ENCODE measurements at places on chromosomes 2 and 18.
A peak's percentile ranks its signal among the peaks of the same experiment; 100 is the strongest.

- no peak for DNase-seq
Measured at GRCh38 chr2:144858211-144858610, 338.3 kb upstream of the ZEB2 start.

GRCh38 chr2:222751821-222752719 lies 80.6 kb downstream of the MOGAT1 start:
- peak; percentile 55 for DNase-seq

DNA sequence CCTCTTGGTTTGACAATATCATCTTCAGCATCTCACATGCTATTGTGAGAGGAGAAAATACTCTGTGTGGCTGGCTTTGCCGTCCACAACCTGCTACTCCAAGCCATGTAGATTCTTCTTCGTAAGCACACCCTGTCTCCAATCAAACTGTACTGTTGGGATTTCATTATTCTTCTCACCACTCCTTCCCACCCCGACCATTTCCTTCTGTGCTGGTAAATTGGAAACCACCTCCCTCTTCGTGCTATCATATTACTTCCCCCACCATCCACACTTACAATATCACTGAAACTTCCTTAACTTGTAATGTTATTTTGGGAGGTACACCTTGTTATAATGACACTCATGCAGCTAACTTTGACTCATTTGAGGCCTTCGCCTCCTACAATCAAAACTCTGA lies 3.2 kb upstream of the AGXT start:
- DNase-seq: no peak

DNA sequence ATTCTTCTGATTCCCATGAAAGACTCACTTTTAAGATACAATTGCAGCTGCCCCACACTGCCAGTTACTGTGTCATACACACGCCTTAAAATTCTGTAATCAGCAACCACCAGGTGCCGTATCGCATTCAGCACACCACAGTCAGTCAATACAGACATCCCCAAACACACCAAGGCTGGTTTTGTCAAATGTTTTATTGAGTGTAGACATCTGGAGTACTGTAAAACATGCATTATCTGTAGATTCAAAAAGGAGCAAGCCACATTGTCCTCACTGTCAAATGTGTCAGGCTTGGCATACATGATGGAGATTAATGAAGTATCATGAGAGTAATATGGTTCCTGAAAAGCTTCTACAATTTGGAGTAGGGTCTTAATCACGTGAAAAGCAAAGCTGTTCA lies 109.7 kb upstream of the SP3 start:
- DNase-seq: no peak

DNA sequence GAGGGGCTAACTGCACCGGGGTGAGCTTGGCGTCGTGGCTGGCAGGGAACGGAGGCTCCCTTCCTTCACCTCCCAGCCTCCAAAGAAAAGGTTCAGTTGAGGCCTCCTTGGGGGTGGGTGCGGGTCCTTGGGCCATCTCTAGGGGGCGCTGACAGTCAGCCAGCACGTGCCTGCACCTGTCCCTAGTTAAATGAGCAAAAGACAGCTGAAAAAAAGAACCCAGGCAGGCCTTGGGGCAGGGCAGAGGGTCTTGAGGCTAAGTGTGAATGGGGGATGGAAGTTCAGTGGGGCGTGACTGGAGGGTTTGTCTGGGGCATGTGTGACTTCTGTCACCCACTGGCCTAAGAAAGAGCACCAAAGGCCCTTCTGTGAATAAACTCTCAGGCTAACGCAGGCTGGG lies 56.4 kb downstream of the ZFP36L2 start:
- DNase-seq: peak; percentile 73

- peak; percentile 97 for DNase-seq
Measured at GRCh38 chr2:110748489-110748867, 16.1 kb downstream of the ACOXL start.

- no peak for DNase-seq
Measured at GRCh38 chr18:79283131-79283810, 112.5 kb upstream of the NFATC1 start.

DNA sequence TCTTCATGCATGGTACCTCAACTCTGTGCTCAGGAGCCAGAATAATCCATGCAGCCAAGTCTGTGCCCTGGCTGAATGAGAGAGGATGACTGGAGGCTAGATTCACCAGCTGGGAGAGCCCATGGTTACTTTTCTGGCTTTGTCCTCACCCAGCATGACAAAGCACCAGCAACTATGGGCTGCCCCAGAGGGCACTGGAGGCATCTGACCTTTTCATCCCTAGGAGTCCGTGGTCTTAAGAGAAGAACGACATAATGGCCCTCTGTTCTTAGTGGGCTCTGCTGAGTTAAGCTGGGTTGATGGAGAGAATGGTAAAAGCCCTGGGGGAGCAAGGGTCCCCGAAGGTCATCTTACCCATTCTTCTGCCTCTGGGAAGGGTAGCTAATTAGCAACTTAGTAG lies 54.6 kb upstream of the TNP1 start:
- DNase-seq: no peak

GRCh38 chr2:230589025-230589424 lies 123.6 kb upstream of the CAB39 start:
- DNase-seq: no peak

DNA sequence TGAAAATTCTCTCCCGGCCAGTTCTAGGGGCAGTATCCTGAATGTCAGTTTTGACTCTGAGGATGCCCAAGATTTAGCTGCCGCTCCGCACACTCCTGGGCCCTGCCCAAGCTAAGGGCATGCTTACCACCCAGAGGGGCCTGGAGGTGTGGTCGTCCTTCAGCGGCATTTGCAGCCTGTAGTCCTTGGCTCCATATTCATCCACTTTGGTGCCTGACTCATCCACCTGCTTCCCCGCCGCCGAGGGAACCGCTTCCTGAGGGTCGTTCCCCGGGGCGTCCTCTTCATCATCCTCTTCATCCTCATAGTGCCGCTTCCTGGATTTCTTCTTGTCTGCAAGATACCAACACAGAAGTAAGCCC lies 577 bp downstream of the ERCC3 start:
- DNase-seq: peak; percentile 30

- no peak for DNase-seq
Measured at GRCh38 chr2:64324746-64325410, 129.1 kb upstream of the LGALSL start.

DNA sequence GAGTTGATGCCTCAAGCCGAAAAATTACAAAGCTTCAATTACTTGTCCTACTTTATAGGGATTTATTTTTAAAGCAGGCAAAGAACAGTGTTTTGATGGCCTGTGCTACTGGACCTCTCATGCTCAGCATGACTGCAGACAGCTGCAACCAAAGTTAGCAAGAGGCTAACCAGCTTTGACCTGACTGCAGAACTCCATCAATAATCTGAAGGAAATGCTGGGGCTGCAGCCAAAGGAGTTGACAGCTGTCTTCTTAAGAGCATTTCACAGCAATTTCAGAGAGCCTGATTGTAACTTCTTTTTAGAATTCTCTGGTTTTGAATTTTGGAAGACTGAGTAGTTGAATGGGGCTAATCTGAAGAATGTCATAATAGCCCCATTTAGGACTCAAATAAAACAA lies 46.5 kb upstream of the SESTD1 start:
- DNase-seq: no peak

- no peak for DNase-seq
Measured at GRCh38 chr2:230162981-230163380, 56.8 kb downstream of the SP110 start.

- no peak for DNase-seq
Measured at GRCh38 chr2:120229341-120229740, 6.1 kb upstream of the TMEM185B start.

DNA sequence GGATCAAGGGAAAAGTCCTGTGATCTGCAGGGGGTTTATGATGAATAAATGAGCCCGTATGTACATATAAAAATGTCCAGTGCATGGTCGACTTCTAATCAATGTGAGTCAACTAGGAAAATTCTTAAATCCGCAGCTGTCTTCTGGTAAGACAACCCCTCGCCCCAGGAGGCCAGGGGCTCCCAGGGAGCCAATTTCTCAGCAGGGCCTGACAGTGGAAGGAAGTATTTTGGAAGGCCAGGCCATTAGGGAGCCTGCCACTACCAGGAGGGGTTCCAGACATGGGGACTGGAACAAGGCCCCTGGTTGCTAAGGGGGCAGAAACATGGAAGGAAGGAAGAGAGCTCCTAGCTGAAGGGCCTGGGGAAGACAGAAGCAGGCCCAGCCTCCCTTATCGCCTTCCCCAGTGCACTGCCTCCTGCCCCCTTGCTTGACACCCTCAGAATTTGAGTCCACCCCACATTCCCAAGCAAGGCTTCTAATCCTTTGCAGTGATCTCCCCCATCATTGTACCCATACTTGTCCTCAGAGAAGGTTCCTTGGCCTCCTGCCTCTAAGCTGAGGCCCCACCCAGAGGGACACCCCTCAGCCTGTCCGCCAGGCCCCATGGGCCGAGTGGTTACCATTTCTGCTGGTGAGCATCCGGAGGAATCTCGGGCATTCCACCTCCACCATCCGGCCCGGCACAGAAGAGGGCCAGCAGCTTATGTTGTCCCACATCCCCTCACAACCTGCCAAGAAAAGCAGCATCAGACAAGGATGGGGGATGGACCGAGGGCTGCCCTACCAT lies 45.9 kb downstream of the SCTR start:
- DNase-seq: no peak

- DNase-seq: no peak
Measured at GRCh38 chr18:43780782-43781340, 503.6 kb upstream of the SYT4 start.

- DNase-seq: no peak
Measured at GRCh38 chr18:74724186-74724585, 126.5 kb downstream of the ZNF407 start.

GRCh38 chr2:45992021-45992740 lies 305.0 kb upstream of the EPAS1 start:
- no peak for DNase-seq

DNA sequence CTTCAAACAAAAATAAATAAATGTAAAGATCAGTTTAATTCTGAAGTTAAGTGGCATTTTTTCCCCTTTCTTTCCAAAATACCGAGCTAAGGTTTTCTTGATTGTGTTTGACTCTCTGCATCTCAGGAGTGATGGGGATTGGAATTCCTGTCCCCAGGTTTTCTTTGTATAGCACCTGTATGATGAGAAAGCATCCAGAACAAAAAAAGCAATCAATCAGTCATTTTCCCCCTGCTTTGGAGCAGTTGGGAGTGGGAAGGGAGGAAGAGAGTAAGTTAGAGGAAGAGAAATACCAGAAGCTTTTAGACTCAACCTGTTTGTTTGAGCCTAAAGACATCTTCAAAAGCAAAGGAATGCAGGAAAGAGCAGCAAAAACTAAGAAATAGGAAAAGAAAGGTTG lies 88.5 kb downstream of the RIF1 start:
- no peak for DNase-seq

DNA sequence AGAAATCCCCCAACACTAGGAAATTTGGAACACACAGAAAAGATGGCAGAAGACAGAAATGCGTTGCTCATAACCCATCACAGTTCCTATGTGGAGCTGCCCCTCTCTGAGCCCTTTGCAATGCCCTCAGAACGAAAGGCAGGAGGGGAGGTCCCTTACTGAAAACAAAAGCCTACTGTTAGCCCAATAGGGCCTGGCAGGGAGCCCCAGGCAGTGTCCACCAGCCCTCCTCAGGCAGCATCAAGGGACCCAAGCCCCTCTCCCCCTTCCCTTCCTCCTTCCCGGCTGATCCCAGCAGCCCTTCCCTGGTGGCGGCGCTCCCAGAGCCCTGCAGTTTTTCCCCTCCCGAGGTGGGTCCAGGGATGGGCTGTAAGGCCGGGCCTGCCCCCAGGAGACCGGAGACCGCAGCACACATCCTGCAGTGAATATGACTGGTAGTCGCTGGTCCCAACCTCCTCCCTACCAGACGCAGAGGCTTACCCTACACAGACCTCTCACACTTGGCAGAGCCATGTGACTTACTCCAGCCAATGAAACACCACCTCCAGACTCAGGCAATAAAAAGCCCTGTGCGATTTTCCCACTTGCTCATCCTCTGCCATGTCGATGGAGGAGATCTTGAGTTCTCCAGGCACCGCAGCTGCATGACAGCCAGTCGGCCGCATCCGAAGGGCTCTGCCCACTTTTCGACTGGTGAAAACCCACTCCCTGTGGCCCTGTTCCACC lies 19.4 kb upstream of the DUSP2 start:
- peak; percentile 85 for DNase-seq

- DNase-seq: no peak
Measured at GRCh38 chr2:200748779-200749178, 62.9 kb upstream of the BZW1 start.

DNA sequence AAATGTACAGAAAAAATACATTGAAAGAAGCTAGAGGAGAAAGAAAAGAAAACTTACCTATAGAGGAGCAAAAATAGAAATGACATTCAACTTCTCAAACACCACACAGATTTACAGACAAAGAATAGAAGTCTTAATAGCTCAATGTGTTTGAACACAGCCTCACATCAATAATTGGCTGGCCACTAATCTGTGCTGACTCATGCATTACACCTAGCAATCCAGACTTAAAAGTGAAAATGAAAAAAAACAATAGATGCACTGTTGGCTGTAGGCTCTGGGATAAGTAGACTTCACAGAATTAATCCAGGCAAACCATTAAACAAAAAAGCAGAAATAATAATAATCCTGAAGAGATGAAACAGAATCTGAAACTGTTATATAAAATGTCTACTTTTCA lies 961.3 kb upstream of the CELF4 start:
- no peak for DNase-seq

DNA sequence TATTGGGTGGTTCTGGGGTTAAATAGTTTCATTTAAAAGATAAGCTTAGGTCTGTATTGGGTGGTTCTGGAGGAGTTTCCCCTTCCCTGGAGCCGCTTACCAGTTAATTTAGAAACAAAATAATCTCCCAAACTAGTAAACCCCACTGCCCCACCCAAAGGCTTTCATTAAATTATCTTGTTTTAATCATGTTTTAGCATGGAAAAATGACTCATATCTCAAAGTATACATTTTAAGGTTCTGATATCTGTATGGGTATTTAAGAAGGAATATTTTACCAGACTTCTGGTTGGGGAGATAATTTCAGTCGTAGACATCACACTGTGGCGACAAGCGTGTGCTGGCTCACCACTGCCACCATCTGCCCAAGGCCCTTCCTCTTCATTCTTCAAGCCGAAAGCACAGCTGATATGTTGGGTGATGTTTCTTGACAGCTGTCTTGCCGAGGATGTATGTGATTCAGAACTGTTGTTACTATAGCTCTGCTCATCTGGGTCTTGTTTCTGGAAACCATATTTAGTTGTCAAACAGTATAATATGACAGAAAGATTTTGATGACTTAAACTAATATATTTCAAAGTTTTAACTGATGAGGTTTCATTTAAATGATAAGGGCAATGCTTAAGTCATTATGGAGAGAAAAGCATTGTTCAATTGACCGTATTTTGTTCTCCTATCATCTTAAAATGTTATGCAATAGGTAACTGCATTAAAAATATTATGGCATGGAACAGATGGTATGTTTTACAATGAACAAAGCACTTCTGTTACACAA lies 5.1 kb downstream of the FIGLA start:
- peak; percentile 19 for DNase-seq
